Stimulated activated CD4-positive, alpha-beta T cell treated with anti-CD3 and anti-CD28 coated beads, Interleukin-2, amount 100 ng/mL, for 24 hours (primary cell): ENCODE measurements at places on chromosomes 5 and 9.
A peak's percentile ranks its signal among the peaks of the same experiment; 100 is the strongest.

DNA sequence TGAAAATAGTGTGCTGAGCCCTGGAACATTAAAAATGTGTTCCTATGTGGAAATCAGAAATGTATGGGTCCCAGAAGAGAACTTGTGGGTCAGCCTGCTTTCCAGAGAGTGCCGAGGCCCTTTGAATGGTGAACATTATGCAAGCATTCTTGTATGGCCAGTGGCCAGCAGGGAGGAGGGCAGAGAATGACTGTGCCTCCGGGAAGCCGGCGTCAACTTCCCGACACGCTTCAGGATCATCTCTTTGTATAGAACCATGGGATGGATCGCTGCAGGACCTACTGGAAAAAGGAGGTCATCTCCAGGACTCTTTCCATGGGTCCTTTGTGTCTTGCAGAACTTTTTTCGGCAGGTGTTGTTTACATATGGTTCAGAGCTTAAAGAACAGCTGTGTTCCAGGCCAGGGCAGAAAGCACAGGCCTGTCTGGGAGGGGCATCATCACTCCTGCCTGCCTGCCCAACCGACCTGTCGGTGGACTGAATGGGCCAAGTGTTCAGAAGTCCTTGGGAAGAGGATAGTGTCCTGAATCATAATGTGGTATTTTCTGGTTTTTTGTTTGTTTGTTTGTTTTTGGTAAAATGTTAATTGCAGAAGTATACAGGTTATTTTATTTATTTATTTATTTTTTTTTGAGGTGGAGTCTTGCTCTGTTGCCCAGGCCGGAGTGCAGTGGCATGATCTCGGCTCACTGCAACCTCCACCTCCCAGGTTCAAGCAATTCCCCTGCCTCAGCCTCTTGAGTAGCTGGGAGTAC is 9.0 kb downstream of the PRRC2B start:
- no peak for DNase-seq

GRCh38 chr9:129665389-129665775 is at the start of gene PRRX2:
PRRX2 (plus strand) TSS chr9:129665647; CDS start chr9:129665868, 221 bp downstream.
- peak; percentile 64 for DNase-seq

- no peak for DNase-seq
Observed at GRCh38 chr5:160744268-160745101, 107.5 kb downstream of the ATP10B start.

GRCh38 chr9:107198718-107199117 is 84.4 kb upstream of the RAD23B start:
- DNase-seq: no peak

DNA sequence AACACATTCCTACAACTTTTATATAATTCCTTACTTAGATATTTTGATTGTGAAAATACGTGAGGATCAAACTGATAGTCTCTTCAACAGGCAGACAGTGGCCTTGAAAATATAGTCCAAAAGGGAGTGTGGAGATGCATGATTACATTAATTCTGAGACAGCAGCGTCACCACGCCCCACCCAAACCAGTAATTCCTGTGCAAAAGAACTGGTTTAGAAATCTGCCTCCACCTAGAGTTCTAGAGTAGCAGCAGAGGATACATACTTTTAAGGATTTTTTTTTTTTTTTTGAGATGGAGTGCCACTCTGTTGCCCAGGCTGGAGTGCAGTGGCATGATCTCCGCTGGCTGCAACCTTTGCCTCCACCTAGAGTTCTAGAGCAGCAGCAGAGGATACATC is 1.6 kb upstream of the TUT7 start:
- DNase-seq: no peak

DNA sequence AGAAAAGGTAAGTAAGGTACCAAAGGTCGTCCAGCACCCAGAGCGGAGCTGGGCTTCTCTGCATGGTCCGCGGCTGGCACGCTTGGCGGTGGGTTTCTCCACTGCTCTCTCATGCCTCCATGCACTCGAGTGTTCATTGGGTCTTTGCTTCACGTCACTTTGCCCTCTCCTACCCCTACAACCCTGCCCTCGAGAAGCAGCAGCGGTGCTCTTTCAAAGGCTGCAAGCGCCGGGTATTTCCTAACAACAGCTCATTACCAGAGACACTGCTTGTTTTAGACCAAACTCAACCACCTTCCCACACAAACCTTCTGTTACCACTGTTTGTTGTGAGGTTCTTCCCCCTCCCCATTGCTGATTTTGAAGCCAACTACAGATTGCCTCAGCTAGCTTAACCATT is 21.5 kb upstream of the ZBTB34 start:
- DNase-seq: no peak

DNA sequence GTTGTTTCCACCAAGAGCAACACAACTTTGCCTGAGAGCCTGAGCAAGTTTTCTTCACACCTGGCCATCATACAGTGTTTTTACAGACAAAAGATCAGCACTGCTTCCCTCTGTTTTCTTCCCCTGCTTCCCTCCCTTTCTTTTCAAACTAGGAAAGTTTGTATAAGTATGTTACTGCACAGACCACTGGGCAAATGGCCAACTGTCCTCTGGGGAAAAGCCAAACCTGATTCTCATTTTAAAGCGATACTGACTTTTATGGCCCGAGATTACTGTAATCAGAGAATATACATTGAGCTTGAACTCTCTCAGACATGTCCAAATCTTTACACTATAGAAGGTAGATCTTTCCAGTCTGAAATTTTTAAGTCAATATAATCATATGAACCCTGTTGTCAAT is 415.0 kb downstream of the NFIB start:
- DNase-seq: no peak

- no peak for DNase-seq
Observed at GRCh38 chr5:115869256-115869795, 27.6 kb downstream of the AP3S1 start.

- no peak for DNase-seq
Observed at GRCh38 chr5:113507601-113508000, 5.9 kb upstream of the YTHDC2 start.

DNA sequence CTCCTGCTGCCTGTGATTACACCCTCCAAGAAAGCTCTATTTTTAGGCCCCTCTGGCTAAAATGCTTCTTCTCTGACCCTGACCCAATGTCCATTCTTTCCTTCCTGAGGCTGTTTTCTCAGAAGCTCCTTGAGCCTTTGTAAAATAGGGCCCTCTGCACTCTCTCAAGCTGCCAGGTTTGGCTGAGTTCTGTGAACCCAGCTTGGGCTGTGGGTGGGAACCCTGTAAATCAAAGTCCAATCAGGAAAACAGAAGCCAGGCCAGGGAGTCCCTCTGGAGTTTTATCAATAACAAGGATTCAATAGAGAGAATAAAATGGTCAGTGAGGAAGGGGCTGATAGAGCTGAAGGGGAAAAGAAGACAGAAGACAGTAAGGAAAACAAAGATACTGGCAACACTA is 43.7 kb upstream of the ERCC6L2 start:
- no peak for DNase-seq

- no peak for DNase-seq
Observed at GRCh38 chr9:75186767-75187380, 98.6 kb downstream of the OSTF1 start.

DNA sequence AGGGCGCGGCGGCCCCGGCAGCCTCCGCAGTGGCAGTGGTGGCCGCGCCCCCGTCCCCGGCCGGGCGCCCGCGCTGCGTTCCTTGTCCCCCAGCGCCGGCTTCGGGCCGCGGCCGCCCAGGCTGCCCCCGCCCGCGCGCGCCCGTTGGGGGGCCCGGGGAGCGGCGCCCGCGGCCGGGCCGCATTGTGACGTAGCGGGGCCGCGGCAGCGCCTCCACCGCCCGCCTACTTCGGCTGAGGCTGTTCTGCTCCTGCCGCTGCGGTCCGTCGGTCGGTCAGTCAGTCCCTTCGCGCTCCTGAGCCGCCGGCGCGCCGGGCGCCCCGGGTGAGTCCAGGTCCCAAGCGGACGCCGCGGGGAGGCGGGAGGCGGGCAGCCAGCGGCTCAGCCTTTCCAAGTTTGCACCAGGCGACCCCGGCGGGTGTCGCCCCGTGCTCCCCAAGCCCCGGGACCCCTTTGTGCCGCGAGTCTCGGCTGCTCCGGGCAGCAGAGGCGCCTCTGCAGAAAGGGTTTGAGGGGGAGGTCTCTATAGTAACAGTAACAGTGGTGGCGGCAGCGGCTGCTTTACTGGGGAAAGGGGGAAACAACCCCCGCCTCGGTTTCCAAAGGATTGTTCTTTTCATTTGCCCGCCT is at the start of gene SNCAIP:
SNCAIP (plus strand) TSS at position 277 of the 630 bp plus-strand sequence. CDS start 78,898 bp downstream, outside the sequence.
- no peak for DNase-seq

- DNase-seq: no peak
Observed at GRCh38 chr5:33008751-33009418, 297.8 kb downstream of the NPR3 start.

- no peak for DNase-seq
Observed at GRCh38 chr9:71901695-71902597, 9.0 kb downstream of the ABHD17B start.

DNA sequence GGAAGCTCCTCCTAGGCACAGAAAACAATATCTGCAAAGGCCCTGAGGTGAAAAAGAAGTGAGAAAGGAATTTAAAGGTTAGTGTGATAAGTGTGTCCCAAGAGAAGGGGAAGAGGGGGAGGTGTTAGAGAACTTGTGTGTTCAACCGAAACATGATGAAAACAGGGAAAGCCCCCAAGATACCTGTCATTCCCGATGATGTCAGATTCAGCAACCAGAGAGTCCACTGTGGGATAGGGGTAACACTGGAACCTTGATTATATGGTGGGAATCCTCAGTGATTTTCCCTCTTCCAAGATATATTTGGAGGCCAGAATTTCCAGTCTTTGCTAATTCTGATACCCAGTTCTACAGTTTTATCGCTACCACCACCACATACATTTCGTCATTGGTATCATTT is 15.5 kb upstream of the BNC2 start:
- DNase-seq: no peak

- no peak for DNase-seq
Observed at GRCh38 chr5:59069438-59070079, 486.7 kb downstream of the RAB3C start.

GRCh38 chr9:121956808-121957207 is 136.3 kb downstream of the TTLL11 start:
- no peak for DNase-seq

DNA sequence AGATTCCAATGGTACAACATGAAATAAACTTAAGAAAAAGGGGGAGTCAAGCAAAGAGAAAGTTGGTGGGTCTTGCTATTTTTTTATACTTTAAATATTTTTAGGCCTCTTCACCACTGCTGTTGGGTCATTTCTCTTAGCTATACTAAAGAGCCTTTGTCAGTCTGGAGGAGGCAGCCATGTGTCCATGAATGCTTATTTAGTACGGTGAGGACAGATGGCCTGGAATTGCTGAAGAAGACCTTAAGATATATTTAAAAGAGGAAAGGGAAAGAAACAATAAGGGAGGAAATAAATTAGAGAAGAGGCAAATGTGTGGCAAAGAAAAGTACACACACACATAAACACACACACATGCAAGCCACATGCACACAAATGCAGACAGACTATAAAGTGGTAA is 560.5 kb upstream of the MEF2C start:
- DNase-seq: no peak

GRCh38 chr5:172546196-172546595 is 91.9 kb upstream of the SH3PXD2B start:
- DNase-seq: no peak

- DNase-seq: no peak
Observed at GRCh38 chr9:134458207-134459108, 132.2 kb downstream of the RXRA start.

- DNase-seq: no peak
Observed at GRCh38 chr5:80668016-80668969, 13.5 kb upstream of the DHFR start.

- no peak for DNase-seq
Observed at GRCh38 chr9:115328228-115328627, 210.3 kb upstream of the TNC start.

GRCh38 chr5:150625831-150626746 is 14.4 kb upstream of the SYNPO start:
- no peak for DNase-seq

DNA sequence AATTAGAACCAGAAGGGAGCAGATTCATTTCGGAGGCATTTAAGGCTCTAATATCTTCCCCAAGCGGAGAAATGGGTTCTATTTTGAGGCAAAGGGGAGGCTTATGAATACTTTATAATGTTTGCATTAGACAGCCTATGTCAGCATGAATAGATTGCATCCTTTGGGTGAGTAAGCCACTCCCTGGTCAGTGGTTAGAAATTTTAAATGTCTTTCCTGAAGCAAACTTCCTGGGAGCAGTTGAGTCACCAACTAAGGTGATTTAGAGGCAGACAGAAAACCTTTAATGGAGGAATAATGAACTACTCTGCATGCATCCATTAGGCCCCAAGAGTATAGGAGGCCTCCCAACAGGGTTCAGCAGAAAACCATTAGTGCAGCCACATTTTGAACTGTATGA is 204.9 kb downstream of the ELAVL2 start:
- no peak for DNase-seq

GRCh38 chr5:149220750-149221149 is 50.9 kb upstream of the AFAP1L1 start:
- no peak for DNase-seq

DNA sequence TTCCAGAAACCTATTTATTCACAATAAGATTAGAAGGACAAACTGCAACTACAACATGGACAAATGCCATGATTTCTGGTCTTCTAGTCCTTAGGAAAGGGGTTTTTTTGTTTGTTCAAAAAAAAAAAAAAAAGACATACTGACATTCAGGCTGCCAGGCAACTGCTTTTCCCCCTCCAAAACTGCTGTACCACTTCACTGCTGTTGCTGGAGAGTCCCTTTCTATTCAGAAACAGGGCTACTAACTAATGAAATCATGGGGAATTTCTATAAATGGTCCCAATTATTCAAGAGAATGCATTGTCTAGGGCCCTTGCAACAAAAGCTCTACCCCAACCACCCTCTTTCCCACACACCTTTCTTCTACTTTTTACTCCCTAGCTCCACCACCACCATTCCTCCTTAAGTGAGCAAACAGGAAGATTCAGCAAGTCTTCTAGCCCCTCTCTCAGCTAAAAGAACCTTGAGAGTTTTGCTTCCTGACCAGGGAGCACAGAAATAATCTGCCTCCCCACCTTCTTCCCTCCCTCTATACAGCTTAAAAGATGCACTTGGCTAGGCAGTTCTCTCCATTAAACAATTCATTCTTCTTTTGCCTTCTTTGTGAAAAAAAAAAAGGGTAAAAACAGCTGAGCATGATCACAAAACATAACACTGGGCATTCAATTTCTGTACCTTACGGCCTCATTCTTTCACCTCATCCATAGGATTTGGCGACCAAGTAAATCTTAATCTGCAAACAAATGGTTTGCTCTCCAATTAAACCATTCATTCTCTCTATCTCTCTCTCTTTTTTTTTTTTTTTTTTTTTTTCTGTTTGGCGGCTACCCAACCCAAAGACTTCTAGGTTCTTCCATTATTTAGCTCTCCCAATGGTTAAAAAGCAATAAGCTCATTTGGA is 13.8 kb downstream of the ZNF608 start:
- DNase-seq: no peak

GRCh38 chr5:132098151-132098594 is 24.6 kb downstream of the CSF2 start:
- no peak for DNase-seq

GRCh38 chr9:129236441-129237145 is 58.5 kb upstream of the IER5L start:
- no peak for DNase-seq

- no peak for DNase-seq
Observed at GRCh38 chr5:140575309-140575708, 10.7 kb downstream of the SLC35A4 start.

GRCh38 chr9:73104342-73104741 is 47.3 kb upstream of the ANXA1 start:
- DNase-seq: no peak
